Activated T-cell treated with anti-CD3 and anti-CD28 coated beads, Interleukin-2, amount 50 U/mL, for 24 hours (primary cell): ENCODE measurements at places on chromosomes 13 and 19.

DNA sequence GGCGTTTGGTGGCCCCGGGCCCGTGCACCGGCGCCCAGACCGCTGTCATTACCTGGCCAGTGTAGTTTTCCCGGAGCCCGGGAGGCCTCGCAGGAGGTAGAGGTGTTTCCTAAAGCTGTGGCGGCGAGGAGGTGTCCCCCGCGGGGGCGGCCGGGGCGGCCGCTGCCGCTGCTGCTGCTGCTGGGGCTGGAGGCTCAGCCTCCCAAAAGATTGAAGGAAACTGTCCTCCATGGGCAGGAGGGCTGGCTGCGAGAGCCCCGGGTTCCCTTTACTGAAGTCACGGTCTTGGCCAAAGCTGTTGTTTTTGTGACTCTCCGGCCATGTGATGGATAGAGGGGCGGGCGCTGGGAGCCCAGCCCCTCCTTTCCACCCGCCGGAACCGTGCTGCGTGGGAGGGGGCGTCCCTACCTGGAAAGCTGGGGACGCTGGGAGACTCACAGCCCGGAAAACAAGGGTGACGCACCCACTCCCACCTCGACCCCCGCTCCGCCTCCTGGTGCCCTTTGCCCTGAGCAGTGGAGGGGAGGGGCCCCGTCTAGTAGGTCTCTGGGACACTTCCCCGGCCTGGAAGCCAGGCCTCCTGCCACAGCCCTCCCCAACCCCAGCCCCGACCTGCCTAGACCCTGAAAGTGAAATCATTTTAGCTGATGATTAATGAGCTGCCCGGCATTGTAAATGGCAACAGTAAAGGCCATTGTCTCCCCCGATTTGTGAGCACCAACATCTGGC, at the start of gene N4BP2L1:
Gene N4BP2L1, minus strand, starts transcription at position 279 of the 729 bp plus-strand sequence. Its CDS starts 48 bp downstream, at position 231.
- DNase-seq: peak; percentile 87

- no peak for DNase-seq
Measured at GRCh38 chr13:52905701-52906100, 57.3 kb upstream of the PCDH8 start.

GRCh38 chr13:49927755-49928154, 8.4 kb downstream of the SPRYD7 start:
- no peak for DNase-seq

DNA sequence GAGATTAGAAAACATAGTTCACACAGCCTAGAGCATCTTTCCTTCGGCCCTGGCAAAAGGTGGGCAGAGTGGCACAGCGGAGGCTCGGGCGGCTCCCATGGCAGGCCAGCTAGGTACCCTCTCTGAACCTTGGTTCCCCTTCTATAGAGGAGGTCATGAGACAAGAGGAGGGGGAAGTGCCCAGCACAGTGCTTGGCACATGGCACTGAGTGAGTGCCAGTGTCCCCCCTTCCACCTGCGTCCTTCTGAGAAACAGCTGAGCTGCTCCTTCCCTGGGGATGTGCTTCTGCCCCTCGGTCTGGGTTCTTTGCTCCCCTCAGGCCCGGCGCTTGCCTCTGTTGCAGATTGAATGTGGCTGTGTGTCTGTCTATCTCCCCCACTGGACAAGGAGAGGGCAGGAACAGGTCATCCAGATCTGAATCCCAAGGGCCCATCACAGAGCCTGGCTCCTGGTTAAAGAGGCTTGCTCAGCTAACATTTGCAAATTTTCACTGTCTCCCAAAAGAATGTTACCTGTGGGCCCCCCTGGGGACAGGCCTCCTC, 165.6 kb downstream of the USP12 start:
- DNase-seq: peak; percentile 26

DNA sequence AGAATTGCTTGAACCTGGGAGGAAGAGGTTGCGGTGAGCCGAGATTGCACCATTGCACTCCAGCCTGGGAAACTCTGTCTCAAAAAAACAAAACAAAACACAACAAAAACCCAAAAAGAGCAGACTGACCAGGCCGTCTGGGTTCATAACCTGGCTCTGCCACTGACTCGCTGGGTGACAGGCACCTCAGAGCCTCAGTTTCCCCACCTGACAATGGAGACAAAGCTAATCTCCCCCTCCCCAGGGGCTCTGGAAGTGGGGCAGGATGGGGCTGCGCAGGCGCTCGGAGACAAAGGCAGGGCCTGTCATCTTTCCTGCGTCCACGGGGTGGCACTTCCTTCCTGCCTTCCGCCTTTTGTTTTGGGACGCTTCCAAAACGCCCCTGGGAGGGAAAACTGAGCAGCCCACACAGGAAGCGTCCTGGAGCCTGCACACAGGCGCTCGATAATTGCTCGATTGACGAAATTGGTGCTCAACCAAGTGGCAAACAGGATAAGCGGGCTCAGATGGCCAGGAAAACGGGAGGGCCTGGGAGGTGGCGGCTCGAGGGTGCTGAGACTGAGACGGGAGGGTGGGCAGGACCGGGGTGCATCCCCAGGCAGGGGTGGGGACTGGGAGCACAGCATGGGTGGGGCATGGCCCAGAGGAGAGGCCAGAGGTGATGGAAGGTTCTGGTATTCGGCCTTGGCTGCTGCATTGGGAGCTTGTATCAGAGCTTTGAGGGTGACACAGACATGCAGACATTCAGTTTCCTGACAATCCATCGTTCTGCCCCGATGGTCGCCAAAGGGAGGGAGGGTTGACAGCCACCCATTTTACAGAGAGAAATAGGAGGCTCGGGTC, 17.8 kb downstream of the SPC24 start:
- peak; percentile 70 for DNase-seq

DNA sequence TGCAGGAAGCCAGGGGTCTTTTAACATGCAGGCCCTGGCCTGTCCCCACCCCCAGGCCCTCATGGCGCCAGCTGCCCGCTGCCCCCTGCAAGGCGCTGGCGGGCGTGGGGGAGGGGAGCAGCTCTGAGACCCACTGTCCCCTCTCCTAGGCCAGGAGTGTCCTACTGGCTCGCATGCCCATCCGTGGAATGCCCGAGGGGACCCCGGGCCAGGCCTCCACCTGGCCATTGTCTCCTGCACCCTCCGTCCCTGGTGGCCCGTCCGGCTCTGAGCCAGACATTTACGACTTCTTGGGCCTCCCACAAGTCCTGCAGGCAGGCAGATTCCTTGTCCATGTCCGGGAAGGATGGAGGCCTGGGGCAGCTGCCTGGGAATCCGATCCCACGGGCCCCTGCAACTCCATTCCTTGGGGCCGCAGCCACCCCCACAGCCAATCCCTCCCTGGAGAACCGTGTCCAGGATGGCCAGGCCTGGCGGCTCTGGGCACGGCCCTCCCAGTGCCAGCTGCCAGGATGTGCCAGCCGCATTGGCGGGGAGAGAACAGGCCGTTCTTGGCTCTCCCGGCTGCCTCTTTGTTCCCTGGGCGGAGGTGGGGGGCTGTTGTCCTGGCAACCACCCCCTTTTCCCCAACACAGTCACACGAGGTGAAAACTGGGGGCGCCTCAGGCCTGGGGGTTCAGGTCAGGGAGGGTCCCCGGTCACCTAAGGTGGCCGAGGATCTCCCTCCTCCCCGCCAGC, 10.5 kb upstream of the PLIN3 start:
- DNase-seq: peak; percentile 34

DNA sequence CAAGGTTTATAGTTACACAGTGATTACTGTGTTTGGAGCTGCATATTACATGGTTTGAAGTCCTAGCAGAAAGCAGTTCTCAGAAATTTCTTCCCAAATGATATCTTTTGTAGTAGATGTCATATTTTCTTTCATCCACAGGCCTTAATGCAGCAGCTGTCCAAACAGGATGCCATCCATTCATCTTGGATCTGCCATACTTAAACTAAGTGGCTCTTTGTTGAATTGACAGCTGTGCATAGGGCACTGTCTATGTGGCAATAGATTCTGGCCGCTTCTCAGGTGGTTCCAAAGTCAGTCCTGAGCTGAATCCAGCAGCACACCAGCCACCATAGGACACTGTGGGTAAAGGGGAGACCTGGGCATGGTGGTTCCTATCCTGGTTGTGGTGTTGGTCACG, 41.6 kb upstream of the SPRY2 start:
- DNase-seq: no peak

DNA sequence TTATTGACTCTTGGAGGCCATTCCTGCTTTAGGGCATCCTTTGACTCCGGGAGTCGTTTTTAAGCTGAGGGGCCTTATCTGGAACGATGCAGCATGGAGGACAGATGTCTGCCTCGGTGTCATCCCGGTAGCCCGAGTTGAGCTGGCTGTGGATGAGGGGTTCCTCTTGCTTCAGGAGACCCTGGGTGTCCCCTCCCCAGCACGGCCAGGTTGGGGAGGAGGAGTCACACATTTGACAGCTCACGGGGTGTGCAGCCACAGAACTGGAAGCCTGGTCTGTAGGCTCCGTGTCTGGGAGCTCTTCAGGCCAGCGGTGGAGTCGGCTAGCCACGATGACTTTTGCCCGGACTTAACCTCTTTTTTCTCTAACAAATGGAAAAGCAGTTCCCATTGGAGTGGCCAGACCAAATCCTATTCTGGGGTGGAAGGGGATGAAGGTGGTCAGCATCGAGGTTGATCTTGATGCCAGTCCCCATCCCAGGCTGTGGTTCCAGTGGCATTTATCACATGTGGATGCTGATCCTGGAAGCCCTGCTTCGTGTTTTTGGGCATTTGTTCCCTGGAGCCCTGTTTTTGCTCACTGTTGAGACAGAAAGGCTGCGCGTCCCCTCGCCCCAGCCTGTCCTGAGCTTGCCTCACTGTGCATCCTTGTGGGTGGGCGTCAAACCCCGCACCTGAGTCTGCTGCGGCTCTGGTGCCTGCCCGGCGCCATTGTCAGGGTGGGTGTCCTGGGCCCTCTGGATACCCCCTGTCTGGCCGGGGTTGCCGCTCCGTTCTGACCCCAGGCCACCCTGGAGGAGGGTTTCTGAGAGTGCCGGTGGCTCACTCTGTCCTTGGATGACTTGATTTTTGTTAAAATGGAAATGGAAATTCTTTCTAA, 12.0 kb downstream of the TFDP1 start:
- peak; percentile 22 for DNase-seq

- DNase-seq: peak; percentile 68
Measured at GRCh38 chr19:5967994-5968430, 9.9 kb downstream of the RANBP3 start.

DNA sequence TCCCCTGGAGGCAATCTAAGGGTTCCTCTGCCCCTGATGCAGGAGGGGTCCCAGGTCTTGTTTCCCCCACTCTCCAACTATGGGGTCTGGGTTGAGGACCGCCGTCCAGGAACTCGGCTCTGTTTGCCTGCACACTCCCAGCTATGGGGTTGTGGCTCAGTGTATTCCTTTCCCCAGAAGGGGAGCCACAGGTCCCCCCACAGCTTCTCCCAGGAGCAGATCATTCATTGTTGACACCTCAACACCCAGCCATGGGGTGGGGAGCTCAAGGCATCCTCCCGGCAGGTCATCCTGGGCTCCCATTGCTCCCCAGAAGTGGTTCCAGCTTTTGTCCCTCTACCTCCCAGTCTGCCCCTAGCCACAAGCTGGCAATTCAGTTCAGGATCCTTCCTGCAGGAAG, 975 bp downstream of the ZNF358 start:
- no peak for DNase-seq

GRCh38 chr13:94596575-94596971, 621 bp upstream of the TGDS start:
- DNase-seq: no peak

DNA sequence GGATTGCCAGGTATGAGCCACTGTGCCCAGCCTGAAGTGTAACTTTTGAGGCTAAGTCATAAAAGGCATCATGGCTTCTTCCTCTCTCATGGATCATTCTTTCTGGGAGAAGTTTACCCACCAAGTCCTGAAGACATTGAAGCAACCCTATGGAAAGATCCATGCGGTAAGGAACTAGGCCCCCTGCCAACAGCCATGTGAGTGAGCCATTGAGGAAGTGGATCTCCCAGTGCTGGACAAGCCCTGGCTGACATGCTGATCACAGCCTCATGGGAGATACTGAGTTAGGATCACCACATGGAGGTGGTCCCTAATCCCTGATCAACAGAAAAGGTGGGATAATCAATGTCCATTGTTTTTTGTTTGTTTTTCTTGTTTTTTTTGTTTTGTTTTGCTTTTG, 3.3 kb upstream of the NUDT19 start:
- DNase-seq: no peak

GRCh38 chr13:26377038-26377437, 123.1 kb downstream of the CDK8 start:
- DNase-seq: no peak

DNA sequence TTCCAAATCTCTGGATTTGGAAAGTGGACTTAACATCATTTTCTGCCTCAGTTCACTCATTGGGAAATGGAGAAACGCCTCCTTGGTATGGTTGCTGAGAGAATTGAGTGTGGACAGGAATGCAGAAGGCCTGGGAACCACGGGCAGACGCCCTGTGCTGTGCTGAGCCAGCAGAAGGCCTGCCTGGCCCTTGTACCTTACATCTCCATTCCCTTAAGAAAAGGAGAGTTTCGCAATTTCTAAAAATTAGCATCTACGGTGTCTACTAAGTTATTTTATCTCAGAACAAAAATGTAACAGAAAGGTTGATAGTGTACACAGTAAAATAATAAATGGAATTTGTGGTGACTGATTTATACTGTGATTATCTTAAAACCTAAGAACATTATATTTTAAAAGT, 78.7 kb downstream of the IPO5 start:
- no peak for DNase-seq

GRCh38 chr13:71477735-71478134, 389.3 kb downstream of the DACH1 start:
- no peak for DNase-seq

DNA sequence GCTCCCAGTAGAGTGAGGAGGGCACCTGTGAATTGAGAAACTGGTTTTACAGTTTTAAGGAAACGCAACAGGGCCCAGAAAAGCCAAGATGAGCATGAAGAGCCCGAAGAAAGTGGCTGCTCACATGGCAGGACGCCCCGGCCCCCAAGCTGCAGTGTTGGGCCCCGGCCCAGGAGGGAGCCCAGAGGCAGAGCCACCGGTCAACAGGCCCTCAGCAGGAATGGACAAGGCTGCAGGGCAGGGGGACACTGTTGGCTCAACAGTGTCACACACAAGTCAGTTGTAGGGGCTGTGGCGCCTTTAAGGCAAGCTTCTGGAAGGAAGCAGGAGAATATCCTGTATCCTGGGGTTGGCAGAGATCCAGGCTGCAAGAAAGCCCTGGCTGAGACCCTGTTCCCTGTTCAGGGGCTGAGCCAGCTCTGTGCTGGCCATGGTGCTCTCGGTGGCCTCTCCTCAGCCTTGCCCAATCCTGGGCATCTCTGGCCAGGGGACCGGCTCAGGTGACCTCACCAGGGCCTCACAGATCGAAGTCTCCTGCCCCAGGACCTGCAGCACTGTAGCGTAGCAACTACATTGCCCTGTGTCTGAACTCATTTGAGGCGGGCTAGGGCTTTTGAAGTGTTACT, 28.0 kb downstream of the UPF1 start:
- DNase-seq: no peak

DNA sequence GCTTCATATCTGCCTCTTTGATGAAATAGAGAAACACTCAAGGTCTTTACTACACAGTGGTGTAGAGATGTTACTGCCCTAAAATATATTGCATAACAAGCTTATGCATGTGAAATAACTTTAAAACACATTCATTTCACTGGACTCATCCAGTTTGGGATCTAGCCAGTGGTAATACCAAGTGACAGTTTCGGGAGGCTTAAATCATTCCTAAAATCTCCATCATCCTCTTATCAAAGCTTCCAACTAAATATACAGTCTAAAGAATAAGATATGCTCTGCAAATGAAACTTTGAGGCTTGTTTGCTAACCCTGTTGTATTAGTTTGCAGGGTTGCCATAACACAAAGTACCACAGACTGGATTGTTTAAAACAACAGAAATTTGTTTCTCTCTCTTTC, 52.8 kb downstream of the THSD1 start:
- DNase-seq: no peak
